ENCODE measurements at places on chromosomes 2 and 18. TPM values are rescaled to one million over a fixed set of nuclear protein-coding genes. Genes with fewer than 3 reads are reported as not detected.

GRCh38 chr18:2222270-2223185 lies 348.8 kb downstream of the METTL4 start:
- DNase-seq = no peak

DNA sequence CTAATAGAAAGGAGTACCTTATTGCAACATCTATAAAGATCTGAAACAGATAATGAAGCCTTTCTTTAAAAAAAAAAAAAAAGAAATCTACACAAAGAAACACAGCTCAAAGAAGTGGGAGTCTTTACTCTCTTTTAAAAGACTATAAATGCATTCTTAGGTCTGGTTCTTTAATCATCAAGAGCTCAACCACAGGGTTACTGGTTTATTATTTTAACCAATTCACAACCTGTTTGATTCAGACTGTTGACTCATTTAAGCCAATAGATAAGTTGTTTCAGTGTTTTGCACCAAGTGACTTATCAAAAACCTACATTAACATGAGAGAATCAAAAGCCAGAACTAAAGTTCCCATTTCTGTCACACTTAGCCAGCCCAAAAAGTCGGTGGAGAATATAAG lies 93.1 kb downstream of the TCF4 start:
- DNase-seq = no peak

GRCh38 chr2:65199891-65200290 lies 27.7 kb upstream of the ACTR2 start:
- DNase-seq = no peak

DNA sequence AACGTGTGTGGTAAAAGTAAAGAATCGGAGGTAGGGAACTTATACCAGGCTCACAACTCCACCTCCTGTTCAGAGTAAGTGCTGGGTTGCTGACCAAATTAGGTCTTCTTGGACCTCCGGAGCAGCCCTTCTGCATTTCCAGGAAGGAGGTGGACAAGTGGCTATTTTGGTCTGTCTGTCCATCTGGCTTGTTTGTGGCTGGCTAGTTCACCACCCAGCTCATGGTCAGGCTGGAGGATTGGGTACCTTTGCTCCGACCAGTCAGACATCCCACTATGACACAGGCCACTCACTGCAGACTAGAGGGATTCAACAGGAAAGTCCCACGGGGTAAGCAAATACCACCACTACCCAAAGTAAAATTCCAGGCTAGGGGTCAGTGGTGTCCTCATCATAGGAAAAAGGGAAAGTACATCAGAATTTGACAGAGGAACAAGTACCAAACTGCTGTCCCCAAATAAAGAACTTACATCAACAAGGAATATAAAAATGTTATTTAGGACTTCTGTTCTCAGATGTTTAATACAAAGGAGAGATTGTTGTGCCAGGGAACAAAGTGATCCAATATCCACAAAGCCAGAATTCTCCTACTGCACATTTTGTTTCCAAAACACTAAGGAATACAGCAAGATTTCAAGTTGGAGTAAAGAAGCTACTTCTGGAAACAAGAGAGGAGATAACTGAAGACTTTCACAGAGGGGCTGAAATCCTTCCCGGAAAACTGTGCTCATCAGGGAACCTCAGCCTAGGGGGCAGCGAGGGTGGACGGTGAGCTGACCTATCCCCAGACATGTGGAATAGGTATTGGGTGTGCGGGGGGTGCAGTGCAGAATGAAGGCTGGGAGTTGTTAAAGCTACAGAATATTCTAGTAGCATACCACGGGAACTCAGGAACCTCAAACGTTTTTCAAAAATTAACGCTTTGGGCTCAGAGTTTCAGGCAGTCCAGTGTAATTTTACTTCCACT lies 56.9 kb downstream of the BCL2 start:
- DNase-seq = no peak

- DNase-seq = no peak
Measured at GRCh38 chr18:62738639-62739038, 23.3 kb downstream of the PHLPP1 start.

DNA sequence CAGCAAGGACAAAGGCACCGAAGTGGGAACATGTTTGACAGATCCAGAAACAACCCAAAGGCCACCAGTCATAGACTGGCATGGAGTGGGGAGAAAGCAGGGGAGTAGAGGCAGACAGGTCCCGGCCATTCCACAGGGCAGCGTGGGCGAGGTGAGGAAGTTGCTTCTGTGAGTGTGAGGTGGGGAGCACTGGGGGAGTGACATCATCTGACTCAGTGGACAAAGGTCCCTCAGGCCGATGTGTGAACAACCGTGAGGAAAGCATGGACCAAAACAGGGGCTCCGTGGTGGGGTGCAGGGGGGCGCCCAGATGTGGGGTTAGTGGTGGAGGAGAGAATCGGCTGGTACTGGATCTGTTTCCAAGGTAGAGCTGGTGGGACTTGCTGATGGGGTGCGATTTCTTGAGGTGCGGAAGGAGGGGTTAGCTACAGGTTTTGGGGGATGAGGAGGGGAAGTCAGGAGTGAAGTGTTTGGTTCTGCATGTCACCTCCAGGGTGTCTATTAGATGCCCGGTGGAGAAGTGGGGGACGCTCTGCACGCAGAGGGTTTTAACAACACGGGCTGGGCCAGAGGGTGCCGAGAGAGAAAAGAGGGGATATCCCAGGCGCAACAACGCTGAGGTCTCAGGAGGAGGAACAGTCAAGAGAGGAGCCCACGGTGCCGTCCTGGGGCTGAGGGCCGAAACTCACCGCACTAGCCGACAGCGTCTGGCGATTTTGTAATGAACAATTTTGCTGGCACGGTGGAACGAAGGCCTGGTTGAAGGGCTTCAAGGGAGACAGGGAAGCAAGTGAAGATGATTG lies 2.5 kb upstream of the SFT2D3 start:
- no peak for DNase-seq

- DNase-seq = no peak
Measured at GRCh38 chr18:2336690-2337392, 234.5 kb downstream of the METTL4 start.

- DNase-seq = no peak
Measured at GRCh38 chr2:20447437-20448245, 767 bp downstream of the RHOB start.

GRCh38 chr2:352696-353095 lies 64.8 kb upstream of the ALKAL2 start:
- DNase-seq = no peak

GRCh38 chr2:119436993-119437772 lies 5.5 kb downstream of the TMEM37 start:
- DNase-seq = no peak

GRCh38 chr2:192773044-192773443 lies 578.3 kb upstream of the TMEFF2 start:
- no peak for DNase-seq

- no peak for DNase-seq
Measured at GRCh38 chr2:16008856-16009255, 68.5 kb downstream of the MYCN start.

DNA sequence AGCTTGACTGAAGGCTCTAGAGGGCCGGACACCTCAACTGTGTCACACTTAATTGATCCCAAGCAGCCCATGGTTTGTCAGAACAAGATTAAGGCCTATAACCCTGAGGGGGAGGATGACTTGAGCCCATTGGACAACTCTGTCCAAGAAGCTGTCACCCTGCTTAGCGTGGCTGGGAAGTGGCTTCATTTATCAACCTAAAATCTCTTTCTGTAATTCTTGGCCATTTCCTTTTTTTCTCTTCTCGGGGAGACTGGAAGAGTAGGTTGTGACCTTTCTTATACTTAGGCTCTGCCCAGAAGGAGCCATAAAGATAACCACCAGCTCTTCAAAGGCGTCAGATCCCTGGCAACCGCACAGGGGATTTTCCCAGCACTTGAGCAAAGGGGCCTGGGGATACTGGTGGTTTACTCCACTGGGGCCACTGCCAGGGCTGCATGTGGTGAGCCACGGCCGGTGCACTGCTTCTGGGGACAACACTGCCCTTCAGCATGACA lies 265.5 kb downstream of the CYRIA start:
- no peak for DNase-seq

DNA sequence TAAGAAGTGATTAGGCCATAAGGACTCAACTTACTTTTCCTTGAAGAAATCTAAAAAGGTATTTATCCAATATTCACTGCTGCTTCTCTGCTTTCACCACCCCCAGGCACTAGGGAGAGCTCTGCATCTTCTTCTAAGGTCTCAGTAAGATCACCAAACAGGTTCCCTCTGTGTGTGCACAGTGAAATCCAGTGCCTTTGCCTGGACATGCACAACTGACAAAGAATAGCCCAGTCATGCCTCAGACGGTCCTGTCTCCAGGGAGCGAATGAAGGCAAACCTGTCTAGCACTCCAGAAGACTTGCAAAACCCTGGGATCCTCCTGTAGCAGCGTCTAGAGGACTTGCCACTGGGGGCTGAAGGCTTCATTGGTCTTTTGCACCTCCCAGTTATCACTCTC lies 344.5 kb upstream of the LRATD1 start:
- no peak for DNase-seq

GRCh38 chr18:6254456-6254855 lies 160.3 kb downstream of the L3MBTL4 start:
- DNase-seq = no peak

- DNase-seq = no peak
Measured at GRCh38 chr2:260507-261161, 3.2 kb downstream of the SH3YL1 start.

GRCh38 chr2:11564816-11565567 lies 31.1 kb downstream of the GREB1 start:
- DNase-seq = no peak

DNA sequence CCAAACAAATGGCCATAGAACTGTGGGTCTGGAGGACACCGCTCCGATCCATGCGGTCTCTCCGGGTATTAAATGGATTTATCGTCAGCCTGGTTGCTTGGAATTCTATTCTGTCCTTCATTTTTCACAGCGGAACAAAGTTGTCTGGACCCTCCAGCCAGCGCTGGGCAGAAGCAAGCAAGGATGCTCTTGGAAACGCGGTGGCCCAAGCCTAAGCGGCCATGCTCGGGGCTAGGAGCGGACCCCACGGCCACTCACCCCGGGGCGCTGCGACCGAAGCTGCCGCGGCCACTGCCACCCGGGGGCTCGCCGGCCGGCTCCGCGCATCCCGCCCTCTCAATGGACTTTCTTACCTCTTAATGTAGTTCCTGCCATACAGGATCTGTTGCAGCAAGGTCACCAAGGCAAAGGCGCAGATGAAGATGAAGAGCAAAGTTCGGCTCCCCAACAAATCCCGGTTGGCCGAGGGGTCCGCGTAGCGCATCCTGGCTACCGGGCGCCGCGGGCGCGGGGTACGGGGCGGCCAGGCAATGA lies 761 bp downstream of the ST8SIA5 start:
- no peak for DNase-seq

DNA sequence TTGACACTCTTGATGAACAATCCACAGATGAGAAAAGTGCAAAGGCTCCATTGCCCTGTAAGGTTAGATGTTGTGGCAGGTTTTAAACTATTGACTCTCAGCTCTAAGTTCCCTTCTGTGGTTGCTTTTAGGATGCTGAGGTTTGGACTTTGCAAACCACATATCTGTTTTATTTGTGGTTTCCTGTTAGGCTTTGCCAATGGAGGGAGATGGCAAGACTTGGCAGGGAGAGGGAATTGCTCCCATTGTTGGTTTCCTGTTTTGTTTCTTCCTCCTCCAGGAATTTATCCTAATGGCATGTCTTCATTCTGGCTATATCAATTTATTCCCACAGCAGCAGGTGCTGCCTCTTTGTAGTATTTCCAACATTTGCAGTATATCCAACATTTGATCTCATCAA lies 772.3 kb downstream of the LRRTM4 start:
- no peak for DNase-seq

DNA sequence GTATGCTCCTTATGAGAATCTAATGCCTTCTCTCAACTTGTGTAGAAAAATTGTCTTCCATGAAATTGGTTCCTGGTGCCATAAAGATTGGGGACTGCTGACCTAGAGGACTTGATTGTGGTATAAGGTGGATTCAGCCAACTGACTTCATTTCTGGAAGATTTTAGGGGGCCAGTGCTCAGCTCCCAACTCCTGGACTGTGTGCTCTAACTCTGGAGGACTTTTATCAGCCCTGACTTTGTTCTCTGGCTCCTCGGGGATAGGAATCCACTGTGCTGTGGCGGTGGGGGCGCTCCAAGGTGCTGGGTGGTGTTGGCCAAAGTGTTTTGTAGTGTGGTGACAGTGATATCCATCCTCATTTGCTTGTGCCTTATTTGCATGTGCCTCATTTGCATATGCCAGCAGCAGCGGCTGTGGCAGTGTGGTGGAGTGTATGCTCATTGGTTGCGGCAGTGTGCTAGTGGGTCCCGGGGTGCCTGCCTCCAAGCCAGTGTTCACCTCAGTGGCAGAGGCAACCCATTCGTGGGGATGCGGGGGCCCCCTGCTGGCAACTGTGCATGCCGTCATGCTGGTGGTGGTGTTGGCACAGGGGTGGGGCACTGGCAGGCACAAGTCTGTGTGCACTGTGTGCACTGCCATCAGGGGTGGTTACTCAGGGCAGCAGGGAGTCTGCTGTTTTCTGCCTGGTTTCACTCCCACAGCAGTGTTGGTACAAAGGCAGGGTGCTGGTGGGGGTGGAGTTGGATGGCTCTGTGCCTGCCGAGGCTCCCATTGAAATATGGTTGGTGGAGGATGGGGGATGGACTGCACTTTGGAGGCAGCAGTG lies 19.6 kb downstream of the EHBP1 start:
- no peak for DNase-seq

GRCh38 chr2:6822406-6822805 lies 43.3 kb downstream of the CMPK2 start:
- no peak for DNase-seq

DNA sequence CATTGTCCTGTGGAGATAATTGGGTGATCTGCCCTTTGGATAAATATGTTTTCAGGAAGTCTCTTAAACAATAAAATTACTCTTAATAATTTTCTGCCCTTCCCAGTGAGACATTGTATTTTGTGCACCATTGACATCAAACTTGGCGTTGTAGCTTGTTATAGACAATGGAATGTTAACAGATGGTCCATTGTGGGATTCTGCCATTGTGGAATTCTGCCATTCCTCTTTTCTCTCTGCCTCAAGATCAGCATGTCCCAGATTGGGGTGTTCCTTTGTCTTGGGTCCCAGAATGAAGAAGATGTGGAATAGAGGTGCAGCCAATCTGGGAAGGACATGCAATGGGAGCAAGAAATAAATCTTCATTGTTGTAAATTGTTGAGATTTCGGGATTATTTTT lies 15.1 kb upstream of the LDAH start:
- no peak for DNase-seq

GRCh38 chr2:33673937-33674336 lies 74.8 kb upstream of the FAM98A start:
- peak; percentile 29 for DNase-seq

DNA sequence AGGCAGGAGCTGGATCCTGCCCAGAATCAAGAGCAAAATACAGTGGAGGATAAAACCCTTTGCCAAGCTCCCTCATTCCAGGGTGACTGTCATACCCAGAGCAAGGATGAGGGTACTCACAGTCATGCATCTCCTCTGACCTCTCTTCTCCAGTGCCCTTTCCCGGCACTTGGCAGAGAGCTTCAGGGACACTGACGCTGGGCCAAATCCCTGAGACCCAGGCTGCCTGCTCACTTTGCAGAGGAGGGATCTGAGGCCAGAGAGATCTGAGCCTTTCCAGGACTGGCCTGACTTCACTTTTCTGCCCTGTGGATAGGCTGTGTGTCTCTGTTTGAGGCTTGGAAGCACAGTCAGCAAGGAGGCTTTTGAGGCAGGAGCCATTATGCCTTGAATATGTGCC lies 330.0 kb downstream of the CELF4 start:
- no peak for DNase-seq

Gene ANKRD30BL
- total RNA-seq = not detected

Gene DNAJC5G
- total RNA-seq = 0.47 TPM

Gene FIGN
- total RNA-seq = 4.7 TPM

Gene PAIP2B
- total RNA-seq = 0.47 TPM

Gene ICA1L
- 3.6 TPM for total RNA-seq

Gene PKDCC
- 4.0 TPM for total RNA-seq

Gene SPP2
- not detected for total RNA-seq

Gene INPP5D
- 26.2 TPM for total RNA-seq

Gene WNT10A
- not detected for total RNA-seq
